ENCODE measurements at places on chromosomes 2 and 18.

GRCh38 chr2:75320898-75321598 is 121.7 kb upstream of the TACR1 start:
- no peak for DNase-seq

GRCh38 chr2:172555272-172555521 is 693 bp upstream of the PDK1 start:
- DNase-seq = no peak

DNA sequence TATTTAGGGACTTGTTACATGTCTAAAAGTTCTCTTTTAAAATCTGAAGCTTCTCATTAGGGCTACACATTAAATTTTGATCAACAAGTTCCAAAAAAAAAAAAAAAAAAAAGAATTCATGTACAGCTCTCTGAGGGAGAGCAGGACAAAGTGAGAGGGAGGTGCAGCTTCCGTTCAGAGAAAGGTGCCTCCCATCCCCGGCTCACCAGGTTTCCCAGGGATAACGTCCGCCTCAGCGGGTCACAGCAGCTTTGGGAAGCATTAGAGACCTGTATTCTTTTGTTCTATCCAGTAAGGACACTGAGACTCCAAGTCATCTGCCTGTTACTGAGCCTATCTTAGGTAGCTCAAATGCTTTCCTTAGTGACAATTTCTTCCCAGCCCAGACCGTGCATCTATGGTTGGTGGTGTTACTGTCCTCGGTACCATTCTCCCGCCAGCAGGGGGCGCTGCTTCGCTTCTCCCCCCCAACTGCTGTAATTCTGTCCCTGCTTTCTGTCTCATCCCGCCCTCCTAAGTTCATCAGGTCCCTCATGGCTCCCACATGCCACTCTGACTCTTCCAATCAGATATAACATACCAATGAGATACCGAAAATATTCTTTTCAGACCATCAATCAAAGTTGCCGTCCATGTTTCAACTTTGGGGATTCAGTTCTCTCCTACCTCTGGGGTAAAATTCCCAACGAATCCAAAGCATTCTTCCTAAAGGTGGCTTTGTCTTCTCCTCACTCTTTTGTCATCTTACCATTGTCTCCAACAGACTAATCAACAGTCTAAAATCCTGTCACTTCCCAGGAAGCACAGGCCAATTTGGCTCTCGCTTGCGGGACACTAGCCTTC is 466.5 kb downstream of the METTL4 start:
- DNase-seq = no peak

DNA sequence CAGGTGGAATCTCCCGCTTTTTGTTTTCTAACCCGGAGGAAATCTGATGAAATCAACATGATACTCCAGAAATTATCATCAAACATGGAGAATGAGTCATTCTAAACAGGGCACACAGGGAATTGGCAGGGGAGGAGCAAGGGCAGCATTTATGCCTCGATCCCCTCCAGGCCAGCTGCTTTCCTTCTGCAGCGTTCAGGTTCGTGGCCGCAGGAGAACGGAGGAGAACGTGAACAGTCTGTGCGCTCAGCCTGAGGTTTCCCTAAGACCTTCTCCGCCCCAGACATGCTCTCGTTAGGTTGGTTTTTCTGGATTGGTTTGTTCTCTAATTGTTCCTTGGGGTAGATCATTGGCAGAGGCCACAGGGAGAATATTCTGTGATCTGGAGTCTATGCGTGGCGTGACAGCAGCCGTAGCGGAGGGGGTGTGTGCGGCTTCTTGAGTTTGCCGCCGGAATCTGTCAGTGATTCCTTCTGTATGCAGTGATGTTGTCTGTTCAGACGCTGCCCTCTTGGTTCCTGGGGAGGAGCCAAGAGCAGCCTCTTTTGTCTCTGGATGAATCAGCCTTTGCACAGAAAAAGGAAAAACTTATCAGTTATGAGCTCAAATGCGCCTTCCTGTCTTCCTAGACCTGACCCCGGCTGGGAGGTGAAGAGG is 75.9 kb downstream of the SH3BP4 start:
- no peak for DNase-seq

DNA sequence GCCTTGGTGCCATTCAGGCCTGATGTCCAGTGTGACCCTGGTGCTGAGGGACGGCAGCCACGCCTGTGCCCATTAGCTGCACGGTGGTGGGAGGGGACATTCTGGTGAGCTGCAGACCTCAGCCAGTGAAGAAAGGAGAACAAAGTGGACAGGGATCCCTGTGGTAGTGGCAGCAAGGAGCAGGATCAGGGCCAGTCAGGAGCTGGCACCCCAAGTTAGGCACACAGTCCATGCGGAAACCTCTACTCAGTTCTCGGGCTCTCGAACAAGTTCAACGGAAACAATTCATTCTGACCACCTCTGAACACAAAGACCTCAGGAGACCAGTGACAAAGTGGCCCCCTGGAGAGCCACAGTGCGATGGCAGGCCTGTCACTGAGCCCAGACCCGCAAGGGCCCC is 30.1 kb downstream of the COA5 start:
- DNase-seq = no peak

- DNase-seq = peak; percentile 4
These were observed 77.1 kb upstream of the EPHA4 start for GRCh38 chr2:221649051-221649775.

- DNase-seq = no peak
These were observed 103.2 kb downstream of the WDSUB1 start for GRCh38 chr2:159183346-159183745.

DNA sequence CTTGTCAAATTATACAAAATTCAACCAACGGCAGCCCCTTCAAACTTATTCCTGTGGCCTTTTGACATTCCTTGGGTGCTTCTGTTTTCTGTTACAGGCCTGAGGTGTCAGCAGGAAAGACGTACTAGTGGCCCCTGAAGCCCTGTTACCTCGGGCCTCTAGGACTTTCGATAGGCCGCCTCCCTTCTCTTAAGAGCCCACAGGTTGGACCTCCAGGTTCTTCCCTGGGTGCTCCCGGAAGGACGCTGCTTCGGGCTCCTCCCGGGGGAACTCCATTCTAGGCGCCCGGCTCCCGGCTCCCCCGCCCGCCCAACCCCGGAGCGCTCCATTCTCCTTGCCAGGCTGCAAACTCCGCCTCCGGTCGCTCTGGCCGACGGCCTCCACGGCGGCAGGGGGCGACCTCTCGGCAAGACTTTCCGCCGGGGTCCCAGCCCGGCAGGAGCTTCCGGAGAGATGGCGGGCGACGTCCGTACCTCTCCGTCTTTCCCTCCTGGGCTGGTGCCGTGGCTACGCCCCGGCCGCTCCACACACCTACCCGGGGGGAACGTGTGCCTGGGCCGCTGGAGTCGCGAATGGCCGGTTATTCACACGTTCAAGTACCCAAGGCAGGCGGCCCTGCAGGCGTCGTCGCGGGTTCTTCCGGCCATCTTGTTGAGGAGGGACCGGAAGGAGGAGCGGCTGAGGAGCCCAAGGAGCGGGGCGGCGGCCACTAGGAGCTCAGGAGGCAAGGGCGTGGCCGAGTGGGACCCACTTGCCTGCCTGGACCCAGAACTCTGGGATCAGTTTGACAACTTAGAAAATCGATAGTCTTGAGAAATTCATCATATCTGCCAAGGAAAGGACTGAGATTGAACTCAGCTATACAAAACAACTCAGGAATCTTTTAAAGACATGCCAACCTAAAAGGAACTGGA is 27.5 kb downstream of the BOLA3 start:
- peak; percentile 84 for DNase-seq

DNA sequence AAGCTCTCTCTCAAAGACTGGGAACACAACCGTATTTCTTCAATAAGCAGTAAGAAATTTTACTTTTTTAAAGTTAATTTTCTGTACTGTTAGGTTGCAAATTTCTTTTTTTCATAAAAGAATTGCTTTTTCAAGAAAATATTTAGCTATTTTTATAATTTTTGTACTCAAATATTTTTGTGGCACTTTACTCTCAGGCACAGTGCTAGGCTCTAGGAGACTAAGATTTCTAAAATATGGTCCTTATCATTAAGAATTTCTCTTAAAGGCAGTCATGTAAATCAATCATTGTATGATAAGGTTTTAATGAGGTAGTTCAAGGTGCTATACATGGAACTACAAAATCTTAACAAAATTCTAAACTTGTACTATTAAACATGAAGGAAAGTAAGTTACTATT is 61.4 kb downstream of the MTX2 start:
- no peak for DNase-seq

GRCh38 chr2:128375454-128375853 is 56.8 kb upstream of the HS6ST1 start:
- no peak for DNase-seq

DNA sequence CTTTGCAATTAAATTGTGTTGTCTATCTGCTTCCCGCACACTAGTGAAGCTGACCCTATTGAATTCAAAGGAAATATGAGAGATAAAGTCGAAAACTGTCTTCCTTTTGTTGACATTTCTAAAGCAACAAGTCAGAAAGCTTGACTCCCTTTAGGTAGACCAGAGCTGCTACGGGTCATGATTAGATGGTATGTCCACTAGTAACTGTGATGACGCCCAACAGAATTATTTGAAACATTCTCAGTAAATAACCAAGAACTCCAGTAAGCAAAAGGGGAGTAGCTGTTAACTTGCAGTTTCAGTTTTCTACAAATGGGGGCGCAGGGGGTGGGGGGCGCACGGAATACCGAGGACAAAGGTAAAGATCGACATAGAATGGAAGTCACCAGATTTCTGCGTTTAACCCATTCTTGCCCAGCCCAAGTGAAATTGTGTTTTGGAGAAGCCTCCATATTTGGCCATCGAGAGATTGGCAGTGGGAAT is 56.4 kb downstream of the CRIM1 start:
- no peak for DNase-seq

DNA sequence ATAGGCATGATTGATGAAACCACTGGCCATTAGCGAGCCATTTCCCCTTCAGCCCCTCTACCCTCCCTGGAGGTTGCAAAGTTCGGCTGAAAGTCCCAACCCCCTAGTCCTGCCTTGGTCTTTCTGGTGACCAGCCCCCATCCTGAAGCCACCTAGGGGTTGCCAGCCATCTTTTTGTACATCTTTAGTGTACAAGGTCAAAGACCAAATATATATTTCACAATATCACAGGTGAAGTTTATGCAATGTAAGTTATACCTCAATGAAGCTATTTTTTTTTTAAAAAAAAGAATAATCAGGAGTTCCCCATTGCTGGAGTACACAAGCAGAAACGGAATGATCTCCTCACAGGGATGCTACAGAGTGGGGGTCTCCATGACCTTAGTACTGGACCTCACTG is 31.3 kb downstream of the OSBPL1A start:
- DNase-seq = no peak

DNA sequence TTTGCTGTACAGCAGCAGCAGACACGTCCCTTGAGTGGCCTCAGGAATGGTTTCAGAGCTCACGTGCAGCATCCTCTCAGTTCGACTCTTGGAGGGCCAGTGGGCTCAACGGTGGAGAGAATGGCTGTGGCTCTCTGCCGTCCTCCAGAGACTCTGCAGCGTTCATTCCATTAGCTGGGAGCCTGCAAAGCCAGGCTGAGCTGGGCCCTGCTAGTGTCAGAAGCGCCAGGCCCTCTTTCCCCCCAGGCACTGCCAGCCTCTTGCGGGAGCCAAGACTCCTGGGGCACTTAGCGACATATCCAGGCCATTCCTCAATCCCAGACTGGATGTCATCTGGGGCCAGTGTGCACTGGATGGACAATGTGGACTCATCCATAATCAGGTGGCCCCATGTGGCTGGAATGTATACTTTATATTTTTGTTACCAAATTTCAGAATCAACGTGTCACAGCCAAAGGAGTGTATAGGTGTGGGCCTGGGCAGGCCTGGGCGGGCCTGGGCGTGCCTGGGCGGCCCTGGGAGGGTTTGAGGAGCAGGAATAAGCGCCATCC is 125.1 kb upstream of the EPAS1 start:
- no peak for DNase-seq

GRCh38 chr18:13256444-13257305 is 38.1 kb downstream of the LDLRAD4 start:
- DNase-seq = no peak

DNA sequence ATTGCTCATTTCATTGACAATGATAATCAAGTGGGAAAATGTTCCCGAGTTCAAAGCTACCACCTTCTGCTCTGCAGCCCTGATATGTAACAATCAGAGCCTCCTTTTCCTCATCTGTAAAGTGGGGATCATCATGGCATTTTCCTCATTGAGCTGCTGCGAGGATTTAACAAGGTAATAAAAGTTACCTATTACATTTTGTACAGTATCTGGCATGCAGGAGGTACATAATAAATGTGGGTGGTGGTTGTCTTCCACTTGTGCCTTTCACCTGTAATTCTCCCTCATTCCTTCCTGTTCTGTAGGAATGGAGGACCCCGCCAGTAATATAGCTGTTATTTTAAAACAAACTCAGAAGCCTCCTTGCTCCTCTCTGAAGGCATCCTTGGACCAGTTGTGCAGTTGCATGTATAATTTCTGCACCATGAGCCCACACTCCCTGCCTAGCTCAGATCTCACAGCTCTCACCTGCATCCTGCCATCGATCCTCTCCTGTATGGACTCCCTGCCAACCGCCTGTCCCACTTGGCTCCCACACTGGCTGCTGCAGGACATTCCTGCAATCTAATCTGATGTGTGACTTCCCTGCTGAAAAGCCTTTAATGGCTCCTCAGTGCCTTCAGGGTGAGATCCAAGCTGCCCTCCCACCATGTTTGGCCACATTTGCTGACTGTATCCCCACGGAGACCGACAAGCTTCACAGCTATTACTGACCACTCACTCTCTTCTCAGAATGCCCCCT is 350.4 kb downstream of the EN1 start:
- DNase-seq = no peak

GRCh38 chr2:205811387-205811786 is 129.1 kb downstream of the NRP2 start:
- DNase-seq = no peak

- DNase-seq = no peak
These were observed 20.1 kb upstream of the SLC20A1 start for GRCh38 chr2:112625474-112626114.

DNA sequence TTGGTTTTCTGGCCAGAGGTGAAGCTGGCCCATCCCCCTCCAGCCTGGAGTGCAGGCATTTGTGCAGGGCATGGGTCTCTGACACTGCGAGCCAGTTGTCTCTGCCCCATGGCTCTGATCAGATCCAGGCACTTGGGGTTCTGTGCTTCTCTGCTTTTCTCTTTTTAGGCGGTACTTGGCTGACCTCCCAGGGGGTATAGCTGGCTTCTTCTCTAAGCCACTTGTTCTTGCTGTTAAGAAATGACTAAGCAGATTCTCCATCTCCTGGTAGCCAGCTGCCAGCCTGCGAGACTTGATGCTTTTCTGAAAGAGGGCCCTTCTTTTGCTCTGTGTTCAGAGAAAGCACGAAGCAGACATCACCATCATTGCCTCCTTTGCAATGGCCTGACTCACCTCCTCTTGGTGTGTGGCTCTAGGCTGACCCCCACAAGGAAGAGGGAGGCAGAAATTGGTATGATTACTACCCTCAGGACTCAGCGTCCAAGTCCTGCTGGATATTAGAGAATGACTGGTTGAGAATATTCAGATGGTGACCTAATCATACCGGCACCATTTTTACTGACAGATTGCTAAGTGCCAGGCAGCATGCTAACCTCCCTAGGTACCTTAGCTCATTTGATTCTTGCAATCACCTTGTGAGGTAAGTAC is 32.7 kb downstream of the TNP1 start:
- DNase-seq = no peak

- no peak for DNase-seq
These were observed 27.6 kb upstream of the CDC42EP3 start for GRCh38 chr2:37698931-37699481.

- no peak for DNase-seq
These were observed 509.4 kb upstream of the SMIM21 start for GRCh38 chr18:75936862-75937261.
